ENCODE measurements at places on chromosomes 11 and 22.

- no peak for DNase-seq
Observed at GRCh38 chr11:124597626-124598025, 13.6 kb upstream of the PANX3 start.

GRCh38 chr11:20021771-20022362 lies 138.4 kb downstream of the DBX1 start:
- no peak for DNase-seq

DNA sequence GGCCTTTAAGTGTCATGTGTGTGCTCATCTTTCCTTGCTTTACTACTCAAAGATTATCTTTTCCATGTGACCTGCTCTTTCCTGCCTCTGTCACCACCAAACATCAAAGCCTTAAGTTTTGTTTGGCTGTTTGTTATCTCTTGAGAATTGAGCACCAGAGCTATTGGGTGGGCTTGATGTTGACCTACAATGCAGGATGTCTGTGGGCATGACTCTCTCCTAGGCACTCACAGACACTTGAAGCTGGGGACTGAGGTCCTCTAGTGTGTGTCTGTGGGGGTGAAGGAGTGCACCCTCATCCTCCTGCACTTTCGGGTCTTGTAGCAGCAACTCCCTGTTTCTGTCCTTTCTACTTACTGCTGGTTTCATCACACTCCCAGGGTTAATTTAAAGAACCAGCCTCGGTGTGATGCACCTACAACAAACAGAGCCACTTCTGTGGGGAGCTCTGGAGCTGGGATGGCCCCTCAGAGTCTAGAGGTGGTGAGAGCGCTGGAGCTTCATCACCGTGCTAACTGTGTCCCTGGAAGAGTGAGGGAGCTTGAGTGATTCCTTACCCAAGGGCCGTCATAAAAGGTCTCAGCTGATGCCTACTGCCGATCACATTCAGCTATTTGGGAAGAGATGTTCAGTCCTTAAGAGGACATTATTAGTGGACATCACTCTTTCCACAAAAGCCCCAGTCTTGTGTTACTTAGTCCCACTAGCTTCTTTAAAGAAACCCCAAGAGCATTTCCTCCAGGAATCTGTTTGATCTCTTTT lies 56.3 kb downstream of the LRRC74B start:
- no peak for DNase-seq

DNA sequence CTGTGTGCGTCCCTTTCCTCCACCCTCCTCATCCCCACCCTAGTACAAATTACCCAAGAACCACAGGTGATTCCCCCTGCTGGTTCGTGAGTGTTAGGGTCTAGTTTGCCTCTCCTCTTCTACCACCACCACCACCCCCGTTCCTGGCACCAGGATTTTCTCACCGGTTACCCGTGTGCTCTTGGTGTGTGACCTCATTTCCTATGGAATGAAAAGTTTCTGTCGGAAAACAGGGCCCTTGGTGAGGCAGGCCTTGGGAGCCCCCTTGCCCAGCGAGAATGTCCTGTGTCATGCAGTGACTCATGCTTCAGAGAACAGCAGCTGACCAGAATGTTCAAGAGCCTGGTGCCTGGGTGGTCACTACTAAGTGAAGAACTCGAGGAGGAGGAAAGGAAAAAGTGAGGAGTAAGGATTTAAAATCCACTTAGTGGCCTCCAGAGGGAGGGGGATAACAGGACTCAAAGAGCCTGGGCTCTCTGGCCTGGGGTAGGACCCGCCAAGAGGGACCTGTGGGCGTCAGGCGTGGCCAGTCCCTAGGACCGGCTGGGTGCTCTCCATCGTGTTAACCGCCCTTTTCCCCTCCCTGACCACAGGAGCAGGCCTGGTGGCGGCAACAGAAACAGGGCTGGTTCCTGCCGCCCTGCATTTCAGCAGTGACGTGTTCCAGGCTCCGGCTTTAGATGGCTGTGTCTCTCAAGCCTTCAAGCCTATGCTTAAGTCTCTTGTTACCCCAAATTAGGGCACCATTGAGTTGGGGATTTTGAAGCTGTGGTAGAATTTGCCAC lies 30.2 kb downstream of the C22orf31 start:
- no peak for DNase-seq

GRCh38 chr11:126112547-126112946 lies 49.9 kb upstream of the CDON start:
- no peak for DNase-seq

- DNase-seq = no peak
Observed at GRCh38 chr11:87083029-87083428, 45.3 kb downstream of the TMEM135 start.

DNA sequence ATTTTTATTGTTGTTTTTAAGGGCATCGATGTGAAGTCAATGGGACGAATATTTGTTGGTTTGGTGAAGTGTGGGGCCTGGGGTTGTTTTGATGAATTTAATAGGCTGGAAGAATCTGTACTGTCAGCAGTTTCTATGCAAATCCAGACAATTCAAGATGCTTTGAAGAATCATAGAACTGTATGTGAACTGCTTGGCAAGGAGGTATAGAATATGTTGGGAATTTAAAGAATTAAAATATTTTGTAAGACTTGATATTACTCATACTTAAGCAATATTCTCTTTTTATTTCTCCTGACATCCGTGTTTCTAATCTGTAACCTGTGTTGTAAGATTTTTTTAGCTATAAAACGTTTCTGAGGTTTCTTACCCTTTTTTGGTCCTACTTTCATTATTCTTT lies 61.6 kb downstream of the DYNC2H1 start:
- DNase-seq = no peak

DNA sequence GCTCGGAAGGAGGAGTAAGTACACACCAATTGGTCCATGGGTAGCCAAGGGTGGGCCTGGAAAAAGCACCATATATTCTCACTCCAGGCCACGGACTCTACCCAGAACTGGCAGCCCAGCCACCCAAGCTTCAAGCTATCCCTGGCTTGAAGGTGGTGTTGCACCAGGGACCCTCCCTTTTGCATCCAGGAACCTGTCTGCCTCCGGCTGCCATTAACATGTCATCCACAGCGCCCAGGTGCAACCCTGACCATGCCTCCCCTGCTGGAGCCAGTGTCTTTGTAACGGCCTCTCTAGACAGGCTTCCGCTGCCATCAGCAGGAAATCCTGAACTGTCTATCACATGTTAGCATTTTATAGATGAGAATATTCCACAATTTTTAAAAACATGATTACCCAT lies 2158.5 kb upstream of the RAG2 start:
- no peak for DNase-seq

DNA sequence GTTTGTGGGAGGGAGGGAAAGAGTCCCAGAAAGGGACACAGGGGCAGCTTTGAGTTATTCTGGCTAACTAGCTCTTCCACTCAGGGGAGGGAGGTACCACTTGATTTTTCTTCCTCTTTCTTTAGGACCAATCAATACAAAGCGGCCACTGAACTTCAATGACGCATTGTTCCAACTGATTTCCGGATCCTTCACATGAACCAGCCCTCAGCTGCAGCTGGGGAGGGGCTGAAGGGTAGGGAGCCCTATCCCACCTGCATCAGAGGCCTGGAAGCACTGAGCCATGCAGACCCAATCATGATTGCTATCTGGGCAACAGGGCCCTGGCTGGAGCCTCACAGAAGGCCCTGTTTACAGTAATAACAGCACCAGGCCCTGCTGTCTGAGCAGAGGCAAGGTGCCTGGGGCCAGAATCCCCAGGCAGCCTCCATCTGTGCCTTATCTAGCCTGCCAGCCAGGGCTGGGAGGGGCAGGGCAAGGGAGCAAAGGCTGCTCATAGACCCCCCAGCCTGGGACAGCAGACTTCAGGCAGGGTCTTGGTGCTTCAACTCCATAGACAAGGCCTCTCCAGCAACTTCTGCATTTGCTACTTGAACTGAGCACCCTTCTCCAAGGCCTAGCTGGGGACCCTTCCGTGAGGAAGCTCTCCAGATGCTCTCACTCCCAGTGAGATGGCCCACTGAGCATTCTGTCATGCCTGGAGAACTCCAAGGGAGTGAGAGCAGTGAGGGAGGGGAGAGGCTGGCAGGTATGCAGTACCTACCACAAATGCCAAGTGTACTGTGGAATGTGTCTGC lies 22.5 kb downstream of the CLPB start:
- DNase-seq = no peak

- no peak for DNase-seq
Observed at GRCh38 chr11:5204787-5205186, 4.3 kb upstream of the OR51V1 start.

DNA sequence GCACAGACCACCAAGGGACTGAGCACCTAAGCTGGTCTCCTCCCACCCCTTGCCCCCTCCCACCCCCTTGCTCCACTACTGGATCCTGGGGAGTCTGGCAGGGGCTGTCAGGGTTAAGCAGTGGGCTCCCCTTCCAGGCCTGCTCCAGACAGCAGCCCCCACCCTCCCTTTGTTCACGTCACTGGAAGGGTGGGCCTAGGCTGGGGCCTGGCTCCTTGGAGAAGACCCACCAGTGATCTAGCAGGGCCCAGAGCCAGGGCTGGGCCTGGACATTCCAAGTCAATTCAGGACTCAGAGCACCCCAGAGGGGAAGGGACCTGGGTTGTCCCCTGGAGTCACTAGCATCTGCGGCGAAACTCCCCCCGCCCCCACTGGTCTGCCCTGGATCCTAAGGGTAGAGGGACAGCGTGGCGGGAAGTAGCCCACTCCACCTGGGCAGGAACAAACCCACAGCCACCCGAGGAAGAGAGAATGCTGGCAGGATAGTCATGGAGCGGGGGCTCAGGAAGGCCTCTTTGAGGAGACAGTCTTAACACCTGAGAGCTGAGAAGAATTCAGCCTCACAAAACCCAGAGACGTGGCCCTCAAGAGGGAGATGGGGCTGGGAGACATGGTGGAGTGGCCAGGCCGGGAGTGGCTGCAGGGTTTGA lies 45.8 kb downstream of the IGLL1 start:
- no peak for DNase-seq
